ENCODE measurements at places on chromosomes 5 and 9.
A peak's percentile ranks its signal among the peaks of the same experiment; 100 is the strongest.

DNA sequence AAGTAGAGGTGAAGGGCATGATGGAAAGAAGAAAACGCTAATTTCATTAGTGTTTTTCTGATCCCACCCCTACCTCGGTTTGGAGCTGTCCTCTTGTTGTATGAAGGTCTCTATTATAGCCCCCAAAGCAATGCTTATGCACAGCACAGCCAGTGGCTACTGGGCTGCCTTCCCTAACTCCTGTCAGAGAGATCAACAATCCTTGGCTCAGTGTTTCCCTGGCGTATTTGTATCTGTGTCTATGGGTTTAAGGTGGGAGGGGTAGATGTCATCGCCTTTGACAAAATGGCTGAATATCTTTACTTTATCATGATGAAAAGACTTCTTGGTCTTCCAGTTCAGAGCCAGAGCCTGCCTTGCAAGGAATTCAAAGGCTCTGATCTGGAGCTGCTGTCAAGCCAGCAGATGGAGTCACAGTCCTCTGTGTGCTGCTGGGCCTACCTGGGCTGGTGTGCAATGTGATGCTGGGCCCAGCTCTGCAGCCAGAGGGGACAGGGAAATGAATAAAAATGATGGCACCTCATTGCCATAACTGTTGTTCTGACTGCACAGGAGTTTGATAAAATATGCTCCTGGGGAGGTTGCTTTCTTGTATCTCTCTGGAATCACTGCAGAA, 20.1 kb upstream of the HSPA9 start:
- no peak for DNase-seq

GRCh38 chr9:121557581-121558447, 58.2 kb upstream of the GGTA1 start:
- DNase-seq: peak; percentile 34

- DNase-seq: no peak
Measured at GRCh38 chr9:111197256-111197655, 132.8 kb downstream of the OR2K2 start.

DNA sequence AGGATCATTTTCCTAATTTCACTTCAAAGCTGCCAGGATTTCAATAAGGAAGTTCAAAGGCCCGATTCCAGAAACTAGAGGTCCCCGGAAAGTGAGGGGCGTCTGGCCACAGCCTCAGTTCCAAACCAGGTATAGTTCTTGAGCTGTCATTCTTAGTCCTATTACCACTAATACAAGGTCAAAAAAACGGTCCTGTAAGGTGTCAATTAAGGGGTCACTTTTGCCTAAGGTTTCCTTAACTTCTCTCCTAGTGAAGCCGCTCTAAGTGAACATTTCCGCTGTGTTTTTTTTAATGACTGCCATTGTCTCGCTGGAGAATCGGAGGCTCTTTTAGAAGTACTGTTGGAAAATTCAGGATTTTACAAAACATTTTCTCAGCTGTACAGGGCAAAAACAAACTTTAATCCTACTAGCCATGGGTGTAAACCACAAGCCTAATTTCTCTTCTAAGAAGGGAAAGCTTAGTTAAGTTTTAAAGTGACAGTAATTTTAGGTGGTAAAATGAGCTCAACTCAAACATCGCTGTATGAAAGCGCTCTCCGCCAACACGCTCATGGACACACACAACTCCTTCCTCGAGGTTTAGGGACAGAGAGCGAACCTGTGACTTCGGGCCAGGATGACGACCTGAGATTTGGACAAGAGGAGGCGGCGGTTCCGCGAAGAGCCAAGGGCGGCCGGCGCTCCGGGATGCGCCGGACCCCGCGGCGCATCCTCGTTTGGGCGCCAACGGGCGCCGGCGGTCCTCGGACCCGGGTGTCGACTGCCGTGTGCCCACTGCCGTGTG, 76.7 kb upstream of the IFNE start:
- peak; percentile 10 for DNase-seq

- no peak for DNase-seq
Measured at GRCh38 chr9:119938871-119939270, 569.6 kb upstream of the BRINP1 start.

- DNase-seq: no peak
Measured at GRCh38 chr5:171984748-171985419, 21.6 kb downstream of the FBXW11 start.

DNA sequence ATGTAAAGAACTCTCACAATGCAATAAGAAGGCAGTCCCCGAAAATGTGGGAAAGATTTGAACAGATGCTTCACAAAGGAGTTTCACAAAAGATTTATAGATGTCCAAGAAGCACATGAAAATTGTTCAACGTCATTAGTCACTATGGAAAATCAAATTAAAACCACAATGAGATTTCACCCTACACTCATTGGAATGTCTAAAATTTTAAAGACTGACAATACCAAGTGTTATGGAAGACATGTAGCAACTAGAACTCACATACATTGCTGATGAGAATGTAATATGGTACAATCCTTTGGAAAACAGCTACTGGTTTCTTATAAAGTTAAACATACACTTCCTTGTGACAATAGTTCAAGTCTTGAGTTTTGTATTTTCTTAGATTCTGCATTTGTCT, 11.0 kb upstream of the RECK start:
- no peak for DNase-seq

GRCh38 chr5:82276800-82277612, 1.1 kb downstream of the RPS23 start:
- no peak for DNase-seq

DNA sequence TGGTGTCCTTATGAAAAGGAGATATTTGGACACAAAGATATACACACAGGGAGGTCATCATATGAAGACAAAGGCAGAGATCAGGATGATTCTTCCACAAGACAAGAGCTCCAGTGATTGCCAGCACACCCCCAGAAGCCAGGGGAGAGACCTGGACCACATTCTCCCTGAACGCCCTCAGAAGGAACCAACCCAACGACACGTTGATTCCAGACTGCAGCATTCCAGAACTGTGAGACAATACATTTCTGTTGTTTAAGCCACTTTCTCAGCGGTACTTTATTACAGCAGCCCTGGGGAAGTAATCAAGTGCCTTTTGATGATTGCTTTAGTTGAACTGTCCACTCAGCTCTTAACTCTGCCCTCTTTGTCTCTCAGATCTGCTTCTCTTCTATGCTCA, 285.5 kb upstream of the SMARCA2 start:
- no peak for DNase-seq

Data from germinal center (tissue), 1 donor.